ENCODE measurements at places on chromosomes 2 and 18.
A peak's percentile ranks its signal among the peaks of the same experiment; 100 is the strongest.

GRCh38 chr2:187949859-187950258 lies 341.8 kb upstream of the GULP1 start:
- no peak for DNase-seq

- DNase-seq = no peak
These were observed 117.2 kb downstream of the PTPRM start for GRCh38 chr18:7684357-7684756.

DNA sequence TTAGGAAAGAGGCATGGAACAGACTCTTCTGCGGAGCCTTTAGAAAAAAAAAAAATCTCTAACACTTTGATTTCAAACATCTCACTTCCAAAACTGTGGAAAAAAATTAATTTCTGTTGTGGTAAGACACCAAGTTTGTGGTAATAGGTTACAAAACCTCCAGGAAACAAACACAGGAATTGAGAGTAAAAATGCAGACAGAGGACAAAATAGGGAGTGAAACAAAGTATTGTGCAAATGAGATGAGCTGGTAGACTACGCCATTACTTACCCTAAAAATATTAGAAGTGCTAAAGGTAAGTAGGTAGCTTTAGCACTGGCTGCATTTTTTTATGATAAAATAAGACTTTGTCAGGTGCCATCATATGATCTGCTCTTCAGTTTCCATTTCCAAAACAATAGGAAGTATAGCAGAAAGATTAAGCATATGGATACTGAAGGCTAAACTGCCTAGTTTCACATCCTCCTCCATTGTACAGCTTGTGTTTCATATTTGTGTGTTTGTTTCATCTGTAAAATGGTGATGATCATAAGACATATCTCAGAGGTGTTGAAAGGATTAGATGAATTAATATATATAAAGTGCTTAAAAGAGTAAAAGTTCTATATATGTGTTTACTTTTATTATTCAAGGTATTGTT lies 309.2 kb downstream of the NR4A2 start:
- DNase-seq = no peak

DNA sequence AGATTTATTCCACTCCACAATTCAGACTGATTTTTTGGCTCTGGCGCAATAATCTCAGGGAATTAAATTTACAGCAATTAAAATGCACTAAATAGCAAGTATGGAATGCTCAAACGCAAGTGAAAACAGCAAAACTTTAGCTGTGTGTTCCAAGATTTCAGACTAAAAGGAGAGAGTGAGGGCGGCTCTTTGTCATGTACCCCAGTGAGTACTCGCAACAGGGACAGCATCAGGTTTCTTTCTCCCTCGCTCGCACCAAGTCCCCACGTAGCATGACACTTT lies 1.1 kb downstream of the ROCK2 start:
- no peak for DNase-seq

DNA sequence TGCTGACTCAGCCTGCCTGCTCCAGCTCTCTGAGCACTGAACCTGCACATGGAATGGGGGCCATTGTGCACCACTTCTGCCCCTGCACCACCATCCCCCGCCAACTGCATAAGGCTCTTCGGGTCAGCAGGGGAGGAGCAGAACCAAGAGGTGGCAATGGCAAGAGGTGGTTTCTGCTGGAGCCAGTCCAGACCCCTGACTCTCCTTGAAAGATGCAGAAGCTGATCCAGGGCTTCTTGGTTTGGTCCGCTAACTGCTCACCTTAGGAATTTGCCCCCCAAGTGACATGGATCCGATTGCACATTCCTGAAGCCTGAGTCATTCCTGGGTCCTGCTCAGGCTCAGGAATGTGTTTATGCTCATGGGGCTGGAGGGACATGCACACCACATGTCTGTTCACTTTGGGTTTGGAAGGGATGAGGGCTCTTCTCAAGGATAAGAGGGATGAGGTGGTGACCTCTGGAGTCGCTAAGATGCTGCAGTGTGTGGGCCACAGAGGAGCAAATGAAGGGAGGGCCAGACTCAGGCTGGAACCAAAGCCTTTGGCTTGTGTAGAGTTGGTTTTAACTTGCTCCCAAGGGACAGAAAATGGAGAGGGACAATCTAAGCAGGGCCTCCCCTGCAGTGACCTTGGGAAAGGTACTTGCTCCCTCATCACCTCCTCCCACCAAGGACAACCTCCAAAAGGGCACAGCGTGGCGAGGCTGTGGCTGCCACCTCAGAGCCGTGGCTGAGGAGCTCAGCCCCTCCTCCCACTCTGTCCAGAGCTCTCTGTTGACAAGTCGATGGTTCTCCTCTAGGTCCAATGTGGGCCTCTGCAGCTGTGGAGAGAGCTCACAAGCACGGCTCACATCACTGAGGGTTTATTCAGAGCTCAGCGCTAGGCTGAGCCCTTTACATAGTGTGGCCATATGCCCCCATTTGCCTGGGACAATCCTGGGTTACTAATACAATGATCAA lies 66.2 kb downstream of the HS1BP3 start:
- DNase-seq = no peak

- no peak for DNase-seq
These were observed 110.4 kb downstream of the CDC42EP3 start for GRCh38 chr2:37560863-37561614.

DNA sequence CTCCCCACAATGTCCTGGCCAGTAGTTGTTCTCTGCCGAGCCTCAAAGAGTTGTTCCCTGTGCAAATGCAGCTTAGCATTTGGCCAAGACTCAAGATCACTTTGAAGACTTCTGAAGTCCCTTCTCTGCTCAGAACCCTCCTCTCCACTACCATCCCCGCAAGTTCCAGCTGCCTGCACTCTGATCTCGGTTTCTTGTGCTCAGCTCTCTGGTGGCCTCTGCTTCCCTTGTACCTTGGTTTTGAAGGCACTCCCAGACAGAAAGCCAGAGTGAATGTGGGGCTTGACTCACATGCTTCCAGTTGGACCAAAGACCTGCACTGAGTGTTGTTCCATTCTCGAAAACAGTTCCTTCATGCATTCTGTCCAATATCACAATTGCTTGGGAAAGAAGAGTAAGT lies 28.6 kb downstream of the CRACDL start:
- no peak for DNase-seq

DNA sequence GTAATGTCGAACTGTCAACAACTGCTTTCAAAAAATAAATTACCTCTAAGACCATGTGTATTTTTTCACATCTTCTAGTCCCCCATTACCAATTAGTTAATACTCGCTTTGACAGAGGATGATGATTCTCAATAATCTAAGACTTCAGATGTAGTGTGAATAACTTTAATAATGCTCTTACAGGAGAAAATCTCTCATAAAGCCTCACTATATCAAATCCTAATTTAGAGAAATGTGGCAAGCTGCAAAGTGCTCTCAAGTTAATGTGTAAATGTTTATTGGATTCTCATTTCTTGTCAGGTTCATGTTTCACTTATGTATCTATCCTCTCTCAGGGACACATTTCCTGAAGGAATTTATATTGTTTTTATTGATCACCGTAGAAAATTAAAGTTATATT lies 223.9 kb downstream of the CDH7 start:
- DNase-seq = no peak

- no peak for DNase-seq
These were observed 7.8 kb upstream of the RBMS1 start for GRCh38 chr2:160501370-160501769.

- DNase-seq = no peak
These were observed 192.8 kb downstream of the PTGR3 start for GRCh38 chr18:75016025-75016717.

- DNase-seq = no peak
These were observed 2.0 kb downstream of the ANKAR start for GRCh38 chr2:189676471-189676870.

DNA sequence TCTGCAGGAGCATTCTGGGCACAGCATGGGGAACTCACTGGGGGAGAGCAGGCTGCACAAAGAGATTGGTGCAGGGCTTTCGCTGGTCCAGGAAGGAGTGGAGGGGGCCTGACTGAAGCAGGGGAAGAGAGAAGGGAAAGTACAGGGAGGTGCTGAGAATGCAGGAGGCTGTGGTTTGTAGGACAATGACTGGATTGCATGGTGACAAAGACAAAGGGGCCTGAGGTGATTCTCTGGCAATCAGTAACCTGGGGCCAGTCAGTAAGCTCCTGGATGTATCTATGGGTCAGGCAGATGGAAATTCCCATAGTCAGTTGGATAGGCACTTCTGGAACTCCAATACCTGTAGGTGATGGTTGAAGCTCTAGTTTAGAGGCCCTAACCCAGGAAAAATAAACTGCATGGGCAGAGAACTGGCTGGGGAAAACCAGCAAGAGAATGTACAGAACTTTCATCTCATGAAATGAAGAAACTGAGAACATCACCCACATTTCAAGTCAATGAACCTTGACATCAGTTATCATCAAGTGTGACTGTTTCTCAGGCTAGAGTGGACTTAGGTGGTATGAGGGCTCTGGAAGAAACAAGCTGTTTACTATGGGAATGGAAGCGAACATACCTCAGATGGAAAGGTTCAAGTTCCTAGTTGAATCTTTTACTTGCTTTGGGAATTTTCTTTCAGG lies 193.2 kb downstream of the TPGS2 start:
- no peak for DNase-seq

DNA sequence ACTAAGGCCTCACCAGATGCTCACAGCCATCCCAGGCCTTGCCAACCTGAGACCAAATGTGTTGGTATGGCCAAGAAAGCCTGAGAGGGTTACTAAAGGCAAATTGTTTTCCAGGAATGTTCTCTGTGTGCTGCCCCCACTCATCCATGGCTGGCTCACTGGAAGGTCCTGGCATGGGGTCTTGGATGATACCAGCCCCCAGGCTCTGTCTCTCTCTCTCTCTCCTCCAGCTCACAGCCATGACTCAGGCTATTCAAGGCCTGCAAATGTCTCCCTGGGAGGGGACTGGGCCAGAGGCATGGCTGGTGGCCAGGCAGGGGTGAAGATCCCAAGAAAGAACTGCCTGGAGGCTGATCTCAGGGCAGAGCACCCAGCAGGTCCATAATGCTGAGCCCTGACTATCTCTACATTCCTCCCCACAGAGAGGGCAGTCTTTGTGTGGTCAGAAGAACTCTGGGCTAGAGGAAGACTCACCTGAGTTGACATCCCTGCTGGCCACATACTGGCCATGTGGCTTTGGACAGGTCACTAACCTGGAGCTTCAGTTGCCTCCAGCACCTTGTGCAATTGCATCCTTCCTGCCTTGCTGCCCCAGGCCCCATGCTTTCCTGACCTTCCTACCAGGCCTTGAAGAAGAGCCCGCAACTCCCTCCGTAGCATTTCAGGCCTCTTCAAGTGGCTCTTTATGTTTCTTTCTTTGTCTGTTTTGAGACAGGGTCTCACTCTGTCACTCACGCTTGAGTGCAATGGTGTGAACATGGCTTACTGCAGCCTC lies 150.4 kb downstream of the ZFP36L2 start:
- DNase-seq = no peak

DNA sequence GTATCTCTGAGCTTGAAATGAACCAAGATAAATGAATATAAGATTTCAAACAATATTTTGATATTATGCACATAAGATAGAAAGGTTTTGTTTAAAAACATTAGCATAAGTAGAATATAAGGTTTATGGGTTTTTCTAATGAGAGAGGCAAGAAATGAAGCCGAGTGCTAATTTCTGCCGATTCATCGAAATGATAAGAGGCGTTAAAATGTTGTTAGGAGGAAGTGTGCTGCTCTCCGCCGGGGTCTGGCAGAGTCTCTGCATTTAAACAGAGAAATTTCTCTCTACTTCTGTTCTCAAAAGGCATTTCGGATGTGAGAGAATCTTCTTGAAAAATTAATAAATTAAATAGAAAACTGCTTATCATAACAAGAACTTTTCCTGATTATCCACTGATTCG lies 83.6 kb downstream of the MRPS9 start:
- no peak for DNase-seq

DNA sequence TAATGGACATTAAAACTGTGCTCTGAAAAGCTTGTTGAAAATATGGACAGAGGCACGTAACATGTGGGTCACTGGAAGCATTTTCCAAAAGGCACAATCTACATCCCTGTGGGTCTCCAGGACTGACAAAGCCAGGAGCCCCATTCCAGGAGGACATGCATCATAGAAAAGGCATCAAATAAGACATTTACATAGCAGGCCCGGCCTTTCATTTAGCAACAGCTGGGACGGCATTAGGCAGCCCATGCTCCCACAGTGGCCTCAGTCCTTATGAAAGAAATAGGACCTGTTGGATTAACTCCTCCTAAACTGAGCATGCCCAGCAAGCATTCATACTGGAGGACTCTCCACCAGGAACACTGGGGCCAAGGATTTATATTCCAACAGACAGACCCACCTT lies 72.2 kb downstream of the TWIST2 start:
- DNase-seq = no peak

DNA sequence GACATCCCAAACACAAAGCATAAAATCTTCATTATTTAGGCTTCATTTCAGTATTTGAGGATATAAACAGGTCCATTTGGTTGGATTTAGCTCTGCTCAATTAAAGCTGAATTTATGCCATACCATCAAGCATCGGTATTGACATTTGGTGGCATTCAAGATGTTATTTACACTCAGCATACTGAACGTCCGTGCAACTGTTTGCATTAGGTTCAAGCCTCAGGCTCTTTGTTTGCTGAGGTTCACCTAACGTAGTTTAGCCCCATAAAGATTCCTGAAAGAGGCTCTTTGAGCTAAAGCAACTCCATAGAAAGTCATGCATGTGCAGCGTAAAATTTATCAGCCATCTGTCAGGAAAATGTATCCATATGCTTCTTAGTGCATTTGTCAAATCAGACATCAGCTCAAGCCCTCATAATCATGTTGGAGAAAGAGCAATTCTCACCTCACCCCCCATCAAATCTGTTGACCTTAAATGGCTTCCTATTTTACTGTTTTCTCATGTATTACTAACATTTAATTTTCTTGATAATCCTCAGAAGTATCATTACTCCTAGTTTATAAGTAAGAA lies 366.9 kb downstream of the EPHA4 start:
- DNase-seq = peak; percentile 51

DNA sequence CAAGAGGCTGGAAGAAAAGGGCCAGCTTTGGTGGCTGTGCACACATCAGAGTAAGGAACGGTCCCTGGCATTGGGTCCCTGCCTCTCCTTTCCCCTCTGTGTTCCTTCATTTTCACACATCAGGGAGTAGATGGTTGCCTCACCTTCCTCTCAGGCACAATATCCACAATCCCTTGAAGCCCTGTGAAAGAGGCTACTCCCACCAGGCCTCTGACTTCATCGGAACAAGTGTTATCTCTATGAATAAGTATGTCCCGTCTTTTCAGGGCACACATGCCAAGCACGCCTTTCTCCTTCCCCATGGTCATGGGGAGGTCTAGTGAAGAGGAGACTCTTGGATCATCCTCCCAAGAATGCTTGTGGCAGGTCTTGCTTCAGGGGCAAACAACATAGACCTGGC lies 61.2 kb upstream of the LMAN1 start:
- no peak for DNase-seq

DNA sequence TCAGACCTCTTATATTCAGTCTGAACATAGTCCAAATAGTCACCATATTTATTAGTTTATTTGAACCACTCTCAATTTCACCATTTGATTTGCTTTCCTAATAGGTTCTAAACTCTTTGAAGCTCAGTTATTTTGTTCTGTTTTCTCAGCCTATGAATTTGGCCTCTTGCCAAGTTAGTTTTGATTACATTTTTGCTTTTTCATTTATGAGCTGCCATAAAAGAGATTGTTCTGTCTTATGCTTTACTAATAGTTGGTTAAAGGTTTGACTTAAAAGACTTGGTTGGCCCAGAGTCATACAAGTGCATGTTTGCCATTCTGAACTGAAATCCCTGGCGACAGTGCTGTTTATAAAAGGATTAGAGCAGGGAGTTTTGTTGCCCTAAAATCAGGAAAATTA lies 85.9 kb upstream of the RANBP2 start:
- DNase-seq = no peak

Data from NCI-H146 (cell line).